ENCODE measurements at places on chromosomes 13 and 19.

- no peak for DNase-seq
These were observed 20.7 kb downstream of the AKT2 start for GRCh38 chr19:40264314-40265054.

DNA sequence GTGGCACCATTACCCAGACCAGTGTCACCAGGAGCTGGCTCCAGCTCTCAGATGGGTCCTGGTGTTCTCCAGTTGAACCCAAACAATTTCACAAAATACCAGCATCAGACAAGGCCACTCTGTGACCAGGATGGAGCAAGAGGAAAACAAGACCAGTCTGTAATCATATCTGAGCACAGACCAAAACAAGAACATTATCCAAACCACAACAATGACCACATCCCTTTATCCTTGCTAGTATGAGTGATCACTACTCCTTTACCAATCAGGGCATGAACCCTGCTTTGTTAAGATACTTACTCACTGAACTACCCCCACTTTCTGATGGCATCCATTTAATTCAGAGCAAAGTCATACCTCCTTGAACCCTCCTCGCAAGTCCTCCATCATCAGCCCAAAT lies 145.9 kb downstream of the NUFIP1 start:
- peak; percentile 23 for DNase-seq

- DNase-seq = no peak
These were observed 5.8 kb downstream of the PARP4 start for GRCh38 chr13:24506698-24507335.

DNA sequence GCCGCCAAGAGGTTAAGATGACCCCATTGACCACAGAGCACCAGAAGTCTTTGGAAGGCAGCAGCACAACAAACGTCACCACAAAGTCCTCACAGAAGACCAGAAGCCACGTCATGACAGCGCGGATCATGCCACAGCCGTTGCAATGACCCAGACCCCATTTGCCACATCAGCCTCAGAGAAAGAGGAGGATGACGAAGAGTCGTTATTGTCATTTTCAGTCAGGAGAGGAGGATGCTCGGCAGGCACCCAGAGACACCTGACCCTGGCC lies 29.6 kb upstream of the CD33 start:
- no peak for DNase-seq

GRCh38 chr19:19205416-19206410 lies 2.5 kb upstream of the NR2C2AP start:
- no peak for DNase-seq

DNA sequence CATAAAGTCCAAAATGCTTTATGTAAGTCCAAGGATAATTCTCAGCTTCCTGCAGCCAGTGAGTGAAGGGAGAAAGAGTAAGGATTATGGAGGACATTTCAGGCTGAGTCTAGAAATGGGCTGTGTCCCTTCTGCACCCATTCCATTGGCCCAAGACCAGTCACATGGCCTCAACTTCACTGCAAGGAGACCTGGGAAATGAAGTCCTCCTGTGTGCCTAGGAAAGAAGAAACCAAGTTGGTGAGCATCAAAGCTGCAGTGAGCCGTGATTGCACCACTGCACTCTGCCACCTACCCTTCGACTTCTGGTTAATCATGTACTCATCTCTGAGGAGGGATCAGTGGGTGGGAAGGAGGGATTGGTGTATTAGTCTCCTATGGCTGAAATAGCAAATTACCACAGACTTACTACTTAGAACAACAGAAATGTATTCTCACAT lies 3.6 kb upstream of the CD37 start:
- peak; percentile 83 for DNase-seq

DNA sequence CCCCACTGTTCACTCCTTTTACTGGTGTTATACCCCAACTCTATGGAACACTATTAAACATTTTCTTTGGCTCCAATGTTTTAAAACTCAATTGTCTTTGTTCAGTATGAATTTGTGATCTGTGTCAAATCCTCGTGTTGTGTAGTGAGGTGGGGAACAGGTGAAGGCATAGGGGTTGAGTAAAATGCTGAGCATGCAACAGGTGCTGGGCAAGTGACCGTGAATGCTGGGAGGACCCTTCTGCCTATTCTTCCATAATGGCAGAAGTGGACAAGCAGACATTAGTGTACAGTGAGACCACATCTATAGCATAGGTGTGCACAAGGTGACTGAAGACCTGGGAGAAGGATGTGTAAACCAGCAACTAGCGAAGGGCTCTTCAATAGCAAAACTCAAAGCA lies 1188.0 kb downstream of the UQCRFS1 start:
- no peak for DNase-seq

- DNase-seq = no peak
These were observed 60.6 kb upstream of the C13orf46 start for GRCh38 chr13:114034481-114034891.

- no peak for DNase-seq
These were observed 169.7 kb upstream of the MAB21L1 start for GRCh38 chr13:35646056-35646774.

DNA sequence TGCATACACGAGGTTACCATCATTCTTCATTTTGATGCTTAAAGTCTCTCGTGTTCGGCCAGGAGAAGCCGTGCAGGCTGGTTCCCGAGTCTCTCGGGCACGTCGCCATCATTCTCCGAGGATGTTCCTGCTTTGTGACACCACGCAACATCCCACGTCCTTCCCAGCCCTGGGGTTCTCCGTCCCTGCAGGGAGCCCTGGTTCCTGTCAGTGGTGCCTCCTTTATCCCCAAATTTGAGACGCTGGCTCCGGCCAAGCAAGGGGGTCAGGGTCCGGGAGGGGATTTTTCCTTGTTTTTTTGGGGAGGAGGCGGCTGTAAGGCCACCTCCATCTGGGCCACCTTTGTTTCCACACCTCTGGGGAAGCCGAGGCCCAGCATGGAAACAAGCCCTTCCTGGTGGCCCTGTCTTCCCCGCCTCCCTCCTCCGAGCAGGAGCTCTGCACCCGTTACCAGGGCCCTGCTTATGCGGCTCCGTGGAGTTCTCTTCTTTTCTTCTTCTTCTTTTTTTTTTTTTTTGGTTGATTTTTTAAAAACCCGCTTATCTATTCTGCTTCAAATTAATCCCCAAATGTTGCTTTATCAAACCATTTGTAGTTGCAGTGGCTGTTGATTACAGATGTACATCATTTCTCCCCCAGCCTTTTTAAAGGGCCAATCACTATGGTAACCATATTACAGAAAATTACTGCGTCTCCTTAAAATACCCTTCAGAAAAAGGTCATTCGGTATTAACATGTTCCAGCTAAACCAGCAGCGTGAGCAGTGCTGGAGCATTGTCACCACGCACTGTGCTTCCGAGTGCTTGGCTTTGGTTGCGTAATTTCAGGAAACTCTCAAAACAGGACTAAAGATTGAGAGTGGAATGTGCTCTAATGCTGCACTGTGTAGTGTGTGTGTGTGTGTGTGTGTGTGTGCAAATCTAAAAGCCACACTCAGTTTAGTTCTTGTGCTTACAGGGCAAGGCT lies 50.4 kb downstream of the TEX29 start:
- no peak for DNase-seq

DNA sequence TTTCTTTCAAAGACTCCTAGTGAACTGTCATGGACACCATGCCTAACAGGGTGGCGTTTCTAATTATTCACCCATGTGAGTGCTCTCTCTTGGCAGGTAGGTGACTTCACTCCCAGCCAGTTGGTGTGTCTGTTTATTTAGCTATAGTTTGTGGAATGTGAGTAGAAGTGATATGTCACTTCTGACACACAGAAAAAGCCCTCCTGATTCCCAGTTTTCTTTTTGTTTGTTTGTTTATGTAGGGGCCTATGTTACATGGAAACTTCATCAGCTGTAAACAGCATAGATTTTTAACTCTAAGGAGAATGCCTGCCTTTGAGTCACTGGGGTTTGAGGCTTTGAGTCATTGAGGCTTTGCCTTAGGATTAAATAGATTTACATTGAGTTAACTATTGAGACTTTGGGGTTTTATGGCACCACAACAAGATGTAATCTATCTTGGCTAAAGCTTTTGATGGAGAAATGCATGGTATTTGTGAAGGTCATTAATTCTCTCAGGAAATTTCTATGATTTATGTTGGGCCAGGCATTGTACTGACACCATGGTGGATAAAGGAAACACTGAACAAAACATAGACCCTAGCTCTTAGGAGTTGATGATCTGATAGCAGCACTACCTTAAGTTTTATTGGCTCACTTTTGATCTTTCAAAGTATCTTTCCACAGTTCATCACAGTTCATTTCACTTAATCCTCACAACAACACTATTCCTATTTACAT lies 45.3 kb downstream of the UFM1 start:
- no peak for DNase-seq

GRCh38 chr13:74027161-74027779 lies 106.9 kb downstream of the KLF12 start:
- no peak for DNase-seq

GRCh38 chr19:11279505-11280236 lies 16.3 kb upstream of the TSPAN16 start:
- peak; percentile 45 for DNase-seq

DNA sequence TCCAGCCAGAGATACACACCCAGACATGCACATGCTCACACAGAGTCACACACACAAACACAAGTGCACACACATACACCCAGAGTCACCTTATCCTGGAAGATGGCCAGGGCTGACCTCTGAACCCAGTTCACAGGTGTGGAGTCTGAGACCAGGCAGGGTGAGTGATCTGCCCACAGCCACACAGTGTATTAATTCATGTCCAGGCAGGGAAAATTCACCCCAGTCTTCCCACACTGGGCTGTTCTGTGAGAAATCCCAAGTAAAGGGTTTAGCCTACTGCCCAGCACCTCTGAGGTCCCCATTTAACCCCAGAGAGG lies 2.0 kb downstream of the POU2F2 start:
- DNase-seq = peak; percentile 25

GRCh38 chr13:111900390-111901131 lies 166.4 kb upstream of the SOX1 start:
- DNase-seq = no peak

GRCh38 chr13:23871616-23872220 lies 17.5 kb downstream of the MIPEP start:
- DNase-seq = no peak

GRCh38 chr19:23440791-23441190 lies 45.5 kb upstream of the ZNF91 start:
- no peak for DNase-seq

DNA sequence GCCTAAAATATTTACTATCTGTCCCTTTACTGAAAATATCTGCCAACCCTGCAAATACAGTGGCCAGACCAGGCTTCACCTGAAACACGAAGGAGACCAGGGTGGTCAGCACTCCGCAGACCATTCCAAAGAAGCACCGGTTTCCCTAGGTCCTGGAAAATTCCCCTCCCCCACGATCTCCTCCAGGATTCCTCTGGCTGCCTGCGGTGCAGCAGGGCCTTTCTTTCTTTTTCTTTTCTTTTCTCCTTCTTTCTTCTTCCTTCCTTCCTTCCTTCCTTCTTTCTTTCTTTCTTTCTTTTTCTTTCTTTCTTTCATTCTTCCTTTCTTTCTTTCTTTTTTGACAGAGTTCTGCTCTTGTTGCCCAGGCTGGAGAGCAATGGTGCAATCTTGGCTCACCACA lies 152.7 kb downstream of the USP12 start:
- DNase-seq = no peak

GRCh38 chr19:49904136-49904535 lies 7.4 kb upstream of the IL4I1 start:
- peak; percentile 72 for DNase-seq

DNA sequence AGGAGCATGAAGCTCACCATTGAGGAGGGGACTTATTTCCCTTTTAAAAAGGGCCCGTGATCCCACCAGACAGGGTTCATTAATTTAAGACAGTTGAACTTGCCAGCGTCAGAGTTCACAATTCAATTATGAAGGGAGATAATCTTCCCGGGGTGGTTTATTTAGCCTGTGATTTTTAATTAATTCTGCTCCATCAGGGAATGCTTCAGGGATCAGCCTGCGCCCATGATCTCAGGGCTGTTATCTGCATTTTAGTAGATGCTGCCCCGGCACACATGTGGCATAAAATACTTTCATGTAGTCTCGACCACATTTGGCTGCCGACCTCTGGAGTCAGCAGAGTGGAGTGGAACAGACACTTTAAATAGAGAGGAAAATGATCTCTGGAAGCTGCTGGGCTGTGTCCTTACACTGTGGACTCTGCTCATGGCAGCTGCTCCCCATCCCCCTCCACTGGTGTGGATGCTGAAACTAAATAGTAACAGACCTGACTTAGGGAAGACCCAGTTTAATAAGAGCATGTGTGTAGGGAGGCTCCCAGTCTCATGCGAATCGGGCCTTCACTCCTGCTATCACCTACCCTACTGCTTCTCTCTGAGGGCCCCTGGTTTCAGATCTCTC lies 256.9 kb downstream of the TEX29 start:
- no peak for DNase-seq

DNA sequence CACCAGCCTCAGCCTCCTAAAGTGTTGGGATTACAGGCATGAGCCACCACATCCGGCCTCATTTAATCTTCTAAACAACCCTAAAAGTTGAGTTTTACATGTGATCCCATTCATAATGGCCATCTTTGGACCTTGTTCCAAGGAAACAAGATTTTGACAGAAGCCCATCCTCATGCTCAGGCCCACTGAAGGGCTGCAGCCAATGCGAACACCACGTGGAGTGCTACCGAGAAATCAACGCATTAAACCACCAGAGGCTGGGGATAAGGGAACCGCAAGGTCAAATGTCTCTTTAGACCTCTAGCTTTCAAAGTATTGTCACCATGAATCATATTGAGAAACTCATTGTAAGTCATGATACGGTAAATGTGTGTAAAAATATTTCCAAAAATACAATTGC lies 49.4 kb upstream of the DOCK9 start:
- no peak for DNase-seq

GRCh38 chr13:23705583-23705982 lies 135.4 kb downstream of the TNFRSF19 start:
- peak; percentile 76 for DNase-seq

GRCh38 chr13:39185326-39185725 lies 147.1 kb downstream of the NHLRC3 start:
- no peak for DNase-seq

GRCh38 chr13:94435604-94436226 lies 43.8 kb downstream of the DCT start:
- DNase-seq = peak; percentile 48

- DNase-seq = no peak
These were observed 9.4 kb upstream of the LRRC63 start for GRCh38 chr13:46202188-46202795.

GRCh38 chr13:43390619-43391018 lies 367.2 kb downstream of the DNAJC15 start:
- DNase-seq = no peak

Measured in suppressor macrophage (primary cell).